ENCODE measurements at places on chromosomes 5 and 9.

- peak; percentile 60 for DNase-seq
Observed at GRCh38 chr9:83425240-83425639, 113.0 kb downstream of the FRMD3 start.

DNA sequence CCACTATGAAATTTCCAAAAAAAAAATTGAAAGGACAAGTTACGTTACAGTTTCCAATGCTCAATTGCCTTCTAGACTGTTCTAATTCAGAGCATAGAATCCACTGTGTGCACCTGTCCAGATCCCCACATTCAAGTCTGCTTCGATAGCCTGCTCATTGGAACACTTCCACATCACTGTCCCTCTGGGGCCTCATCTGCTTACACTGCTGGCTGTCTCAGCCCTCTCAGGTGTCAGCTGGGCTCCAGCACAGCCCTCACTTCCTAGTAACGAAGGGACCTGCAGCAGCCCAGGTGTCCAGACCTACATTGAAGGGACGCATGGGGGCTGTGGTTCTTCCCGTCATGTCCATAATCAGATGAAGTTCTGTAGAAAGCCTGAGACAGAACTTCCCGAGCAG lies 94.3 kb upstream of the EMB start:
- no peak for DNase-seq

GRCh38 chr5:172637110-172637580 lies 3.9 kb upstream of the NEURL1B start:
- peak; percentile 34 for DNase-seq

DNA sequence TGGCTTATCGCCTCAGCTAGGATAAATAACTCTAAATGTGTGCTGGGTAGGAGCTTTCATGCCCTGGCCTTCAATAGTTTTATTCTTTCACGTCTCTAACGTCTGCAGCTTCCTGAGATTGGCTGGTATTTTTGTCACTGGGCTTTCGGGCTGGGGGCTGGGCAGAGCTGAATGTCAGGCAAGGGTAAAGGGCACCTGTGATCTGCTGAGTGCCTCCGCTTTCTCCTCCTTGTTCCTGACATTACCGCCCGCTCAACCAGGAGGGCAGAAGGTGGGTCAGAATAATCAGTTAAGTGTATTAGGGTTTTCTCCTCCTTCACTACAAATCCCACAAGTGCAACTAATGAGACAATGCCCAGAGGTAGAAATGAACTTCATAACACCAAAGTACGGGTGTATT lies 216.6 kb downstream of the TSSK1B start:
- DNase-seq, result no peak

- DNase-seq, result no peak
Observed at GRCh38 chr9:73050065-73050816, 97.4 kb upstream of the ALDH1A1 start.

DNA sequence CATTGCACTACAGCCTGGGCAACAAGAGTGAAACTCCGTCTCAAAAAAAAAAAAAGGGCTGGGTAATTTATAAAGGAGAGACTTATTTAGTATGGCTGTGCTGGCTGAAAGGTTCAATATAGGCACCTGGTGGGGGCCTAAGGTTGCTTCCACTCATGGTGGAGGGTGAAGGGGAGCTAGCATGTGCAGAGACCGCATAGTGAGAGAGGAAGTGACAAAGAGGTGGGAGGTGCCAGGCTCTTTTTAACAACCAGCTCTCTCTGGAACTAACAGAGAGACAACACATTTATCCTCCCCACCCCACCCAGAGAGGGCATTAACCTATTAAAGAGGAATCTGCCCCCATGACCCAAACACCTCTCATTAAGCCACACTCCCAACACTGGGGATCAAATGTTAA lies 28.9 kb upstream of the SERINC5 start:
- DNase-seq, result no peak

- peak; percentile 49 for DNase-seq
Observed at GRCh38 chr5:178416919-178417318, 173.3 kb downstream of the COL23A1 start.

DNA sequence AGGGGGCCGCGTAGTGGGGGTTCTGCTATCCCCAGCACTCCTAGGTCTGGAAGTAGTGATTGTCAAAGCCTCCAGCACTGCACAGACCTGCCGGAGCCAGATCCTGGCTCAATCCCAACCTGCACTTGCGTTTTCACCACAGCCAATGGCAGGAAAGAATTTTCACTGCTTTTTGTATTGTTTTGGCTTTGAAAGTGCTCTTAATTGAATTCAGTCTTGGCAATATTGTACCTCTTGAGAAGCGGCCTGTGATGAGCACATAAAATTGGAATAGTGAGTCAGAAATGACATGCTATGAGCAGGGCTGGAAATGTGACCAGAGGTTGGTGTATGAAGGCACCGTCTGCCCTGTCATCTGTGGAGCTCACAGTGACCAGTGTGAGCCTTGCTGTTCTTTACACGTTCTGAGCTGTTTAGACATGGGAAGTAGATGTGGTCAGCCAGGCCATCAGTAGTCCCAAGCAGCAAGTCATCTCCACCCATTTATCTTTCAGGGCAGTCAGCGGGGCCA lies 41.5 kb downstream of the SECISBP2 start:
- no peak for DNase-seq

DNA sequence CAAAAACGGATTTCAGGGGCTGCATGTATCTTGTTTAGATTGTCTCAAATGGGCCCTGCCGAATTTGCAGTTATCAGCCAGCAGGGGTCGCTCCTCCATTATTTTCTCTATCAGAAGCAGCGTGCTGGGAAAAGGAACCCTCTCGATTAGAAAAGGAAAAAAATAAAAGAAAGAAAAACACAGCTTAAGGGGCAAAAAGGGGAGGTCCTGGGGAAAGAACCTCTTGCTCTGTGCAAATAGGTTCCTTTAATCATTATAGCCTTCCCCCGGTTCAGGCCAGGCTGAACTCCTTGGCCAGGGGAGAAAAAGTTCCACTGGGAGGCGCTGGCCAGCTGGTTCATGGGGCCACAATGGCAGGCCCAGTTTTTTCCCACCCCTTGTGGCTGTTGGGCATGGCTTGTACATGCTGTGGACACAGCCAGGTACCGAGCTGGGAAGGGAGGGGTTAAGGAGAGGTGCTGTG lies 25.0 kb upstream of the CAPSL start:
- no peak for DNase-seq

DNA sequence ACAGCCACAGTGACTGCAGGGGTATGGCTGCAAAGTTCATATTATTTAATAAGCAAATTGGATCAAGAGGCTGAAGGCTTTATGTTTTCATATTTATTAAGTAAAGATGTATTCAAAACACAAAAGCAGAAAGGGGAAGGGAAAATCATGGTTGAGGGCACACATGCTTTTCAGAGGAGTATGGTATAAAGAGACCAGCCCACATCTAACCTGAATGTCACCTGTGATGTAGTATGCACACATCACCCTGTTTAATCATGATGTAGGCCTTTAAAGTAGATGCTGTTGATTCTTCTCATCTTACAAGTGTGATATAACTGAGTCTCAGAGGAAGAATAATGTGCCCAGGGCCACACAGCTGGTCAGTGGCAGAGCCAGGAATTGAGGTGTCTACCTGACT lies 211.8 kb downstream of the DCP2 start:
- DNase-seq, result no peak

GRCh38 chr5:159230657-159231056 lies 21.3 kb upstream of the RNF145 start:
- DNase-seq, result no peak

- no peak for DNase-seq
Observed at GRCh38 chr5:147454996-147455677, 54.7 kb downstream of the DPYSL3 start.

GRCh38 chr5:13250464-13251291 lies 693.8 kb downstream of the DNAH5 start:
- DNase-seq, result no peak

DNA sequence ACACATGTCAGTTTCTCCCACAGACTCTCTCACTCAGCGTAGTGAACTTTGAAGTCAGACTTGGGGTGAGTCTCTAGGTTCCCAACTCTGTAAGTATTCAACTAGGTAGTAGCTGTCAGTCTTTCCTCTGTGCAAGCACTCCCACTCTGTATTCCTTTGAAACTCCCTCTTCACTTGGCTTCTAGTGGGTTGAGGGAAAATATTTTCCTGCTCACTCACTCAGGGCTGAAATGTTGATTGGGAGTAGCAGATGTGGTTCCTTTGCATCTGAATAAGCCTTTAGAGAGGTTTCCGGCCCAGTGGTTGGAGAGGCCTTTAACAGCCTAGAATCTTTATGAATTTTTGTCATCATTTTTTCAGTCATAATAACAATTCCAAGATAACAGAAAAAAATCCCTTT lies 18.1 kb upstream of the ARRDC3 start:
- no peak for DNase-seq

DNA sequence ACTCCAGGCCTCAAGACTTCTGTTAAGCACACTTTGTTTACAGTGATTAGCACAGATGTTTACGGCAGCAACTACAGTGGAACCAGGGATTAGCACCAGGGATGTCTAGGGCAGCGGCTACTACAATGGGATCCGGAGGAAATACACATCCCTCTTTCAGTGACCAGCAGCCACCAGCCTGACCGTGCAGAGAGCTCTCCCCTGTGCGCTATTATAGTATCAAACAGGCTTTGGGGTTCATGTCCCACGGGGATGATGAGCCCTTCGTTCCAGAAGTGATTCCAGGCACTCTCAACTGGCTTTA lies 21.5 kb downstream of the GFPT2 start:
- DNase-seq, result no peak

DNA sequence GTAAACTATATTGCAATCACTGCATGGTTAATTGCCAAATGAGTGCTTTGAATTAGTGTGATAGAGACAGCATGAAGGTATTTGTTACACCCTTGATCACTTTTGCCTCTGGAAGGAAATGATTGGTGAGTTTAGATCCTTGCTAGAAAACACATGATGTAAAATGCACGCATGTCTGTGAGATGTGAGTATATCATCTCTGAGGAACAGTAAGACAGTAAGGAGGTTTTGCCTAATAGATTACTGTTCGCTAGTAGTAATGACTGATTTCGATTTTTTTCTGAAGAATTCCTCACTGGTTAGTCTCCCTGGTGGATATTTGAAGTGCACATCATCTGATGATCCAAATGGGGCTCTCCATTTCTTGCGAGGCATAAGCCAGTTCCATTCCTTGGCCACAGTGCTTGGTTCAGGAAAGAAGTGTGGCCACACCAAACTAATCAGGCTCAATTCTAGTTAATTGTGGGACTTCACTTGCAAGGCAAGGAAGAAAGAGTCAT lies 156.4 kb upstream of the ADRA1B start:
- DNase-seq, result no peak

GRCh38 chr5:153237671-153238332 lies 252.7 kb upstream of the GRIA1 start:
- DNase-seq, result no peak

GRCh38 chr9:75239176-75239575 lies 150.9 kb downstream of the OSTF1 start:
- DNase-seq, result peak; percentile 93

DNA sequence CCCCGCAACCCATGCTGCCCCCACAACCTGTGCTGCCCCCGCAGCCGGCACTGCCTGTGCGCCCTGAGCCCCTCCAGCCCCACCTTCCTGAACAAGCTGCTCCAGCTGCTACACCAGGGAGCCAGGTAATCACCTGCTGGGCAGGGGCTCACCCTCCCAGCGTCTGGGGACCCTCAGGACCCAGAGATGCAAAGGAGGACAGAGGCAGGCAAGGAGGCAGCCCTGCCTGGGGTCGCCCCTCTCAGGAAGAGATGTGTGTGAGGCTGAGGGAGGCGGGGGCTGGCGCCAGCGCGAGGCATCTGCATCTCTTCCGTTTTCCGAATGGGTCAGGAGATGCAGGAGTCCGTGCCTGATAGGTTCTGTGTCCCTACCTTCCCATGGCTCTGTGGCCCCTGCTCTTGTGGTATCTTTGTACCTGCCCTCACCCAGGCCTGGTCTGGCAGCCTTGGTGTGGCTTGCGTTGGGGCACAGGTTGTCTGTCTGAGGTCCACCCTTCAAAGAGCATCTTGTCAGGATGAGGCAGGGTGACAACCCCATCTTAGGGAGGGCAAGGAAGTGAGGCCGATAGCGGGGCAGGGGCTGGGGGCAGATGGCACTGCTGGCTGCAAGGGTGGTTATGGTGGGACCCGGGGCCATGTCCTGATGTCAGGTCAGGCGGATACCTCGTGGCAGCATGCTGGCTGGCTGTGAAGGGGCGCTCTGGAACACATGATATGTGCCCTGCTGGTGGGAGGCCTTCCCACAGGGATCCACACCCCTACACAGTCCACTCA lies 75.7 kb downstream of the WNK2 start:
- DNase-seq, result no peak

GRCh38 chr9:22060831-22061383 lies 51.8 kb upstream of the CDKN2B start:
- DNase-seq, result no peak

DNA sequence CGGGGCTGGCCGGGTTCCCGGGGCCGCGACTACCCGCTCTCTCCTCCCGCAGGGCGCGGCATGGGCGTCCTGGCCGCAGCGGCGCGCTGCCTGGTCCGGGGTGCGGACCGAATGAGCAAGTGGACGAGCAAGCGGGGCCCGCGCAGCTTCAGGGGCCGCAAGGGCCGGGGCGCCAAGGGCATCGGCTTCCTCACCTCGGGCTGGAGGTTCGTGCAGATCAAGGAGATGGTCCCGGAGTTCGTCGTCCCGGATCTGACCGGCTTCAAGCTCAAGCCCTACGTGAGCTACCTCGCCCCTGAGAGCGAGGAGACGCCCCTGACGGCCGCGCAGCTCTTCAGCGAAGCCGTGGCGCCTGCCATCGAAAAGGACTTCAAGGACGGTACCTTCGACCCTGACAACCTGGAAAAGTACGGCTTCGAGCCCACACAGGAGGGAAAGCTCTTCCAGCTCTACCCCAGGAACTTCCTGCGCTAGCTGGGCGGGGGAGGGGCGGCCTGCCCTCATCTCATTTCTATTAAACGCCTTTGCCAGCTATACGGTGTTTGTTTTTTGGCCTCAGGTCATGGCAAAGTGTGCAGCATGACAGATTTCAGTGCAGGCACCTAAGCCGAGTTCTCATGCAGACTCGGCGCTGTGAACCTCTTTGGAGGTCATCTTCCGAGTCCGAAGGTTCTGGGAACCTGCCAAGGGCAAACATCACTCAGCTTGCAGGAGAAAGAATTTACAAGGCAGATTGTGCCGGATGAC lies 516 bp downstream of the MRPL41 start:
- no peak for DNase-seq

Data from epithelial cell of prostate (primary cell).